ENCODE measurements at places on chromosomes 2 and 18. TPM values are rescaled to one million over a fixed set of nuclear protein-coding genes. Genes with fewer than 3 reads are reported as not detected.

- H3K4me3 ChIP-seq = no peak overlapping the region
- peaks cover 13% of the 10 kb centered on the region for H3K4me1 ChIP-seq
- no peak for DNase-seq
- peak overlapping the region; percentile 71 for H3K27ac ChIP-seq
- no peaks in the 10 kb centered on the region for H3K36me3 ChIP-seq
Observed at GRCh38 chr2:27708257-27708654, 44.6 kb downstream of the SLC4A1AP start.

GRCh38 chr2:143889216-143889615 lies 630.7 kb downstream of the ZEB2 start:
- no peaks in the 10 kb centered on the region for H3K4me1 ChIP-seq
- H3K27me3 ChIP-seq = no peaks in the 10 kb centered on the region
- H3K4me3 ChIP-seq = no peak overlapping the region
- no peaks in the 10 kb centered on the region for H3K36me3 ChIP-seq
- no peak overlapping the region for H3K27ac ChIP-seq
- DNase-seq = no peak

GRCh38 chr2:112345030-112346027 lies 69.9 kb downstream of the ZC3H6 start:
- H3K4me3 ChIP-seq = no peak overlapping the region
- no peaks in the 10 kb centered on the region for H3K36me3 ChIP-seq
- DNase-seq = no peak
- H3K4me1 ChIP-seq = no peaks in the 10 kb centered on the region

GRCh38 chr2:102295566-102295965 lies 15.8 kb upstream of the IL1RL1 start:
- no peak overlapping the region for H3K4me3 ChIP-seq
- H3K36me3 ChIP-seq = no peaks in the 10 kb centered on the region

- no peaks in the 10 kb centered on the region for H3K4me1 ChIP-seq
- no peaks in the 10 kb centered on the region for H3K36me3 ChIP-seq
- no peak overlapping the region for H3K4me3 ChIP-seq
- no peak for DNase-seq
- no peak overlapping the region for H3K27ac ChIP-seq
Observed at GRCh38 chr2:128776461-128777195, 458.0 kb upstream of the HS6ST1 start.

- H3K27me3 ChIP-seq = no peaks in the 10 kb centered on the region
- H3K4me1 ChIP-seq = no peaks in the 10 kb centered on the region
- no peak overlapping the region for H3K27ac ChIP-seq
- no peak for DNase-seq
- H3K36me3 ChIP-seq = no peaks in the 10 kb centered on the region
Observed at GRCh38 chr18:75090336-75090735, 118.6 kb downstream of the PTGR3 start.

DNA sequence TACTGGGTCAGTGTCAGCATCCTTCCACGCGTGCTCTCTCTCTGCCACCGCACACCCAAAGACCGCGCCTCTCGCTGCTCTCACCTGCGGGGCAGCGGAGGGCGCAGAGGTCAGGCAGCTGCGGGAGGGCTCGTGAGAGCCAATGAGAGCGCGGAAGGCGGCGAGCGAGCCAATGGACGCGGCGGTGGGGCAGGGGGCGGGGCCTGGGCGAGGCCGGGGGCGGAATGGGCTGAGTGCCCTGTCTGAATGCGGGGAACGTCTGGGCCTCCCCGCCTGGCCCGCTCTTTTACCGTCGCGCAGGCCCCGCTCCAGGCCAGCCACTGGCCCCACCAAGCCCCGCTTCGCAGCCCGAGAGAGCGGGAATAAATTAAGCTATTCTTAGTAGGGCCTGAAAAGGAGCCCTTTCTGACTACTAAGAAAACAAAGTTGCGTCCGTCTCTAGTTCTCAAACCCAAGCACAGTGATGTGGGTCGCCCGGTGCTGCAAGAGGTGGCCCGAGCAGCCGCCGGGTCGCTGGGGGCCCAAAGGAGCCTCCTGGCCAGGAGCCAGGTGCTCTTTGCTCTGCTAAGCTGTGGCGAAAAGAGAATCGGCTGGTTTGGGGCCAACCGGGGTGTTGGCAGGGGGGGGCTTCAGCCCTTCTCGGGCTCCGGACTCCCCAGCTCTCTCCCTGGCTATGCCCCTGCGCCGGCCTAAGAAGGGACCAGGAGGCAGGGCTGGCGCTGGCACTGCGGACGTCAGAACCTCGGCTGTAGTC lies 81.1 kb upstream of the GLI2 start:
- no peak overlapping the region for H3K4me3 ChIP-seq
- no peaks in the 10 kb centered on the region for H3K36me3 ChIP-seq
- H3K27me3 ChIP-seq = no peaks in the 10 kb centered on the region
- no peak overlapping the region for H3K27ac ChIP-seq

- H3K4me3 ChIP-seq = no peak overlapping the region
- no peaks in the 10 kb centered on the region for H3K4me1 ChIP-seq
- no peaks in the 10 kb centered on the region for H3K36me3 ChIP-seq
- H3K27me3 ChIP-seq = no peaks in the 10 kb centered on the region
Observed at GRCh38 chr2:3646446-3646845, 11.6 kb upstream of the ALLC start.

DNA sequence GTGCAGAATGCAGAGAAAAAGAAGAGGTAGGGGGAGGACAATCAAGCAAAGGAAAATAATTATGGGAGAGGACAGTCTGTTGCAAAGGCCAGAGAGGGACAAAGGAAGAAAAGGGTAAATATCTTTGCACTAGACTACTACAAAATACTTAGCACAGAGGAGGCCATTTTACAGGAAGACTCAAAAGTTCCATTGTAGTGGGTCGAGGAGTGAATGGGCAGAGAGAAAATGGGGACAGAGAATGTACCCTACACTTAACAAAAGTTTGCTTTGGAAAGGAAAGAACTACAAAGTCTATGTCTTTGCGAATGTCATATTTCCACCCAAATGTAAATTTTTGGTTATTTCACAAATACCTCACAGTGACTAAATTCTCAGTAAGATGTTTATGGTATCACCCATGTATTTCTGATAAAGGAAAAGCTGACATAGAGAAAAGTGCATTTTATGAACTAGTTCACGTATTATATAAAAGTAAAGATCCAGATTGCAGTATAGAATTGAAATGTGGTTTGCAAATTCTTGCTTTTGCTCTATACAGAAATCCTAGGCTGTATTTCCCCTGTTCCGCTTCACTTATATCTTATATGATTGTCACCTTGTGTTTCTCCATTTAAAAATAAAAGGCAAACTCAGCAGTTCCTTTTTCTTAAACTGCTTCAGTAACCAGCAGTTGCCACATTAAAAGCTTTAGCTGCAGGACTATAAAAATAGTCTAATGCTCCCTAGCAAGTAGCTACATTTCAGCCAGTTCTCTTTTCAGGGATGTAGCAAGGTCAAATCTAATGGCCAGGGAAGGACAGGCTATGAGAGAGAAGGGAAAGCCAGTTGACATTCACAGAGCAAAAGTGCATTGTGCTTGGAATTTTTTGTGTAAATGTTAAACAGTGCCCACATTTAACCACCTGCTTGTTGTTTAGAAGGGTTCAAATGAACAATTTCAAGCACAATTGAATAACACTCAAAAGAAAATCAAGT lies 79.7 kb upstream of the CYTIP start:
- DNase-seq = no peak
- no peaks in the 10 kb centered on the region for H3K4me1 ChIP-seq
- no peaks in the 10 kb centered on the region for H3K36me3 ChIP-seq
- H3K4me3 ChIP-seq = no peak overlapping the region

- no peak overlapping the region for H3K4me3 ChIP-seq
- H3K36me3 ChIP-seq = no peaks in the 10 kb centered on the region
- no peak overlapping the region for H3K27ac ChIP-seq
- no peak for DNase-seq
Observed at GRCh38 chr18:22467760-22468553, 50.2 kb upstream of the CTAGE1 start.

GRCh38 chr18:62331581-62332356 lies 6.7 kb downstream of the TNFRSF11A start:
- H3K27me3 ChIP-seq = peaks cover 42% of the 10 kb centered on the region
- peak; percentile 62 for DNase-seq

- DNase-seq = no peak
- H3K4me1 ChIP-seq = no peaks in the 10 kb centered on the region
- H3K4me3 ChIP-seq = no peak overlapping the region
Observed at GRCh38 chr2:85706599-85707296, 12.6 kb downstream of the GNLY start.

- no peak overlapping the region for H3K27ac ChIP-seq
- no peak for DNase-seq
- no peak overlapping the region for H3K4me3 ChIP-seq
- no peaks in the 10 kb centered on the region for H3K4me1 ChIP-seq
- H3K36me3 ChIP-seq = no peaks in the 10 kb centered on the region
Observed at GRCh38 chr2:215002500-215002899, 135.9 kb downstream of the ABCA12 start.

- H3K36me3 ChIP-seq = no peaks in the 10 kb centered on the region
- DNase-seq = no peak
- H3K27me3 ChIP-seq = no peaks in the 10 kb centered on the region
- no peak overlapping the region for H3K4me3 ChIP-seq
Observed at GRCh38 chr2:48467637-48468036, 62.3 kb upstream of the STON1 start.

- DNase-seq = no peak
- H3K4me1 ChIP-seq = no peaks in the 10 kb centered on the region
- H3K4me3 ChIP-seq = no peak overlapping the region
- no peaks in the 10 kb centered on the region for H3K27me3 ChIP-seq
Observed at GRCh38 chr2:19205983-19206533, 152.4 kb downstream of the OSR1 start.

DNA sequence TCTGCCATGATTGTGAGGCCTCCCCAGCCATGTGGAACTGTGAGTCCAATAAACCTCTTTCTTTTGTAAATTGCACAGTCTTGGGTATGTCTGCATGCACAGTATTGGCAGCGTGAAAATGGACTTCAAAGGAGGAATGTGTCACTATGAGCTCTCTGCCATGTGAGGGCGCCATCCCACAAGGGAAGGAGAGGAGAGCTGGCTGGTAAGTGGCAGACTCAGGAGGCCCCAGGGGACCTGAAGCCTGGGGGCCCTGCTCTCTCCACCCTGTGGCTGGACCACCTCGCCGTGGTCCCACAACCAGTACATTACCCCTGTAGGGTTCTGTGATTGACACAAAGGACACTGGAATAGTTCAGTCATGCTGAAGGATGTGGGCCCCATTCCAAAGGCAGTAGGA lies 122.1 kb downstream of the RPIA start:
- H3K36me3 ChIP-seq = no peaks in the 10 kb centered on the region
- H3K4me3 ChIP-seq = no peak overlapping the region
- H3K27me3 ChIP-seq = no peaks in the 10 kb centered on the region
- no peaks in the 10 kb centered on the region for H3K4me1 ChIP-seq

- H3K36me3 ChIP-seq = peaks cover 95% of the 10 kb centered on the region
- H3K27me3 ChIP-seq = no peaks in the 10 kb centered on the region
- H3K4me3 ChIP-seq = no peak overlapping the region
Observed at GRCh38 chr2:121342751-121343150, 57.7 kb upstream of the TFCP2L1 start.

DNA sequence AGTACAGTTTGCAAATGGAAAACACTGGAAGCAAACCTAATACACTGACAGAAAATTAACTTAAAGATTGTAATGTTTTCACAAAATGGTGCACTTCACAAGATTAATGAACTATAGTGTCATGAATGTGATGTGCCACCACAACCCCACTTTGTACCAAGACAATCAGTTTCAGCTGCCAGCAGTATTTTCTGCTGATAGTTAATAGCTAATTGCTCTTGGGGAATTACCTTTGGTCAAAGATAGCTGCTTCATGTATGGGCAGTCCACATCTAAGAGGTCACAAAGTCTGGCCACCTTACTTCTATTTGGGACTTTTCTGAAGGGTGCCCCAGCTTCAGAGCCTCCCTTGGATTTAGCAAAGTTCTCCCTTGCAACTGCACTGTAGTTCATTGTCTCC lies 254.0 kb downstream of the CALCRL start:
- H3K36me3 ChIP-seq = no peaks in the 10 kb centered on the region
- H3K4me1 ChIP-seq = no peaks in the 10 kb centered on the region
- no peak overlapping the region for H3K27ac ChIP-seq
- DNase-seq = no peak
- no peaks in the 10 kb centered on the region for H3K27me3 ChIP-seq

DNA sequence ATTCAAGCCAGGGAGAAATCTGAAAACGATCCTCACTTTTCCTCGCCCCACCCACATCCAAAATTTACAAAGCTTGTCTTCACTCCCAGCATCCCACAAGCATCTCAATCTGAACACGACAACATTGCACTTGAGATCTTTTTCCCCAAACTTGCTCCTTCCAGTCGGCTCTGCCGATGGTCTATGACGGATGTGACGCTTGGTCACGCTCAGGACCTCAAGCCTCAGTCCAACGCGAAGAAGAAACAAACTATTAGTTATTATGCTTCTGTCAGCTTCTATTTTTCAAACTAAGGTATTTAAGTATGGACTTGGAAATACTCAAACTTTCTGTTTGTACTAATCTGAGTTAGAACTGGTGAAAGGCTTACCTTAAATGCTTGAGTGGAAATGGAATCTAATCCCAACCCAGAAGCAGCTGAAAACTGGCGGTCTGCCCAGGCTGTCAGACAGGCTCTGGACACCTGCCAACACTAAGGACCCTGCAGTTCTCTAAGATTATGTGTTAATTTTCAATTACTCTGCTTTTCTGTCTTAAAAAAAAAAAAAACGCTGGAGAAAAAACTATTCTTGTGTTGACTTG lies 132.1 kb upstream of the DNMT3A start:
- H3K4me3 ChIP-seq = no peak overlapping the region
- H3K27me3 ChIP-seq = no peaks in the 10 kb centered on the region
- H3K4me1 ChIP-seq = no peaks in the 10 kb centered on the region
- no peaks in the 10 kb centered on the region for H3K36me3 ChIP-seq
- no peak for DNase-seq
- H3K27ac ChIP-seq = no peak overlapping the region

The KRCC1 gene
- total RNA-seq = 34.5 TPM

The MRPS5 gene
- 34.3 TPM for total RNA-seq

The CDK15 gene
- total RNA-seq = 1.1 TPM

The PROKR1 gene
- 0.63 TPM for total RNA-seq

The LHCGR gene
- total RNA-seq = 0.63 TPM

The DCC gene
- 1.2 TPM for total RNA-seq

The SLC19A3 gene
- 20.4 TPM for total RNA-seq

The DNAJC5G gene
- not detected for total RNA-seq

The KLHL14 gene
- total RNA-seq = 0.59 TPM
